ENCODE measurements at places on chromosomes 3 and 15.

- DNase-seq, result no peak
Observed at GRCh38 chr15:77582763-77583162, 49.9 kb downstream of the LINGO1 start.

GRCh38 chr3:102353805-102354204 lies 81.0 kb upstream of the ZPLD1 start:
- no peak for DNase-seq

- no peak for DNase-seq
Observed at GRCh38 chr15:73232776-73233175, 136.0 kb downstream of the HCN4 start.

GRCh38 chr3:194200422-194201081 lies 64.6 kb downstream of the HES1 start:
- DNase-seq, result no peak

GRCh38 chr3:60081381-60082095 lies 1031.7 kb upstream of the CFAP20DC start:
- no peak for DNase-seq

GRCh38 chr15:70210528-70210927 lies 112.8 kb upstream of the TLE3 start:
- no peak for DNase-seq

- no peak for DNase-seq
Observed at GRCh38 chr15:79896131-79896633, 632 bp downstream of the MTHFS start.

DNA sequence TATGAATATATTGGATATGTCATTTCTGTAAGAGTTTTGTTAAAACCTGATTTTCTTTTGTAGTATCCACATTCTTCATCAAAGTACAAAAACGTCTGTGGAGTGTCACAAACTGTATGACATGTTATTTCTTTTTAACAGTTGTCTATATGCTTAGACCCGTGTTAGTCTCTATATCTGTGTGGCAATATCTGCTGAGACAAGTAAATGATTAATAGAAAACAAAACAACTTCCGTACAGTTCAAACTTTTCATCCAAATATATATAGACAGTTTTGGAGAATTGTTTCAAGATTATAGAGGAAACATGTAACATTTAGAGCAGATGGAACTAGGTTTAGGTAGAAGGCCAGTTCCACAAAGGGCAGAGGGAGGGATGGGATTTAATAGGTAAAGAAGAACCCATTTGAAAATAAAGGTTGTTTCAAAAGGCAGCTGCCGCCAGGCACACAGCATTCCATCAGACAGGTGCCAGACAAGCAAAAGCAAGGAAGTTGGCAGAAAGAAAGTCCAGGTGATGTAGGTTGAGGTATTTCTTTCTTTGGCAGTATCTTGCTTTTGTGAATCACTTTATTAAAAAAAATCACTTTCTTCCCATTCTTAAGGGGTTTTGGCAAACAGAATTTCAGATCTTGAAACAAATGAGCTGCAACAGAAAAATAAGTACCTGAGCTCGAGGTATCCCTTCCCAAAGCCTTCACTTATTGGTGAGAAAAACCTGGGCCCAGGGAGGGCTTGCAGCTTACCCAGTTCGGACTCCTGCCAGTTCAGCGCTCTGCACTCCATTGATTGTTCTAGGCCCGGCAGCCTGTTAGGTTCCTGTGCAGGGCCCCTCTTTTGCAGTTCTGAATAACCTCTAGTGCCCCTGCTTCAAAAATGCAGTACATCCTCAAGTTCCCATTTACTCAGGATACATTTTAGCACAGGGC lies 49.0 kb downstream of the LRRN1 start:
- DNase-seq, result no peak

GRCh38 chr3:29271475-29271874 lies 9.4 kb upstream of the RBMS3 start:
- DNase-seq, result no peak

- no peak for DNase-seq
Observed at GRCh38 chr3:193347521-193348501, 30.7 kb downstream of the ATP13A5 start.

- DNase-seq, result no peak
Observed at GRCh38 chr15:98926236-98926635, 81.4 kb downstream of the PGPEP1L start.

DNA sequence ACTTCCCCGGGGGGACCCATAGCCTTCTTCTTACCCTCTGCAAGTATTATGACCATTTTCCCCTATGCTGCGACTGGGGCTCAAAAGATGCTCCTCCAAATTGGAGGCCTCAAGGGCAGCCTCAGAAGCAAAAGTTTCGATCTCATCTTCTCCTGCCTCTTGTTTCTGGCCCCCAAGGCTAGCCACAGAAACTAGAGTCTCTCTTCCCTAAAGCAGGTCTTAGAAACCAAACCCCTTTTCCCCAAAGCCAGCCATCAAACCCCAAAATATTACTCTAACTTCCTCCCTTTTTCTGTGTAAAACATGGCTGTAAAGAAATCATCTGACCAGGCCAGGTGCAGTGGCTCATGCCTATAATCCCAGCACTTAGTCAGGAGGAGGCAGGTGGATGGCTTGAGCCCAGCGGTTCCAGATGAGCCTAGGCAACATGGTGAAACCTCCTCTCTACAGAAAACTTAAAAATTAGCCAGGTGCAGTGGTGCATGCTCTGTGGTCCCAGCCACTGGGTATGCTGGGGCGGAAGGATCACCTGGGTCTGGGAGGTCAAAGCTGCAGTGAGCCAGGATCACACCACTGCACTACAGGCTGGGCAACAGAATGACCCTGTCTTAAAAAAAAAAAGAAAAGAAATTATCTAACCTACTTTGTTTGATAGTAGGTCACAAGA lies 36.7 kb upstream of the MFGE8 start:
- DNase-seq, result no peak

GRCh38 chr3:40679290-40679689 lies 154.5 kb downstream of the ZNF621 start:
- DNase-seq, result no peak
